Activated CD8-positive, alpha-beta memory T cell treated with anti-CD3 and anti-CD28 coated beads for 1 hour (primary cell): ENCODE measurements at places on chromosomes 5 and 9.

DNA sequence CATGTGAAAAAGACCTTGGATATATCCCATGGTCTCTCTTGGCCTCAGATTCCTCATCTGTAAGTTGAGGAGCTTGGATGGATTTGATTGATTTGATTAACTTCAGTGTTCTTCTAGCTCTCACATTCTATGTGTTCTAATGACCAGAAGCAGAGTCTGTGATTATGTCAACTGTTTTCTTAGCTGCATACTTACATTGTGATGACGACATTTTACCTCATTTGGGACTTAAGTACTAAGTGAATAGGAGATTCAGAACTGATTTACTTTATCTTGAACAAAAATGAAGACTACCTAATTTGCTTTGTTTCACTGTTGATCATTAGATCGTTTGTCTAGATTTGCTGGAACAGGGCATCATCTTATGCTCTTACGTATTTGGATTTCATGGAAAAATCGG lies 427.7 kb downstream of the SH3GL2 start:
- DNase-seq, result no peak

GRCh38 chr5:145362266-145362665 lies 472.9 kb downstream of the PRELID2 start:
- no peak for DNase-seq

DNA sequence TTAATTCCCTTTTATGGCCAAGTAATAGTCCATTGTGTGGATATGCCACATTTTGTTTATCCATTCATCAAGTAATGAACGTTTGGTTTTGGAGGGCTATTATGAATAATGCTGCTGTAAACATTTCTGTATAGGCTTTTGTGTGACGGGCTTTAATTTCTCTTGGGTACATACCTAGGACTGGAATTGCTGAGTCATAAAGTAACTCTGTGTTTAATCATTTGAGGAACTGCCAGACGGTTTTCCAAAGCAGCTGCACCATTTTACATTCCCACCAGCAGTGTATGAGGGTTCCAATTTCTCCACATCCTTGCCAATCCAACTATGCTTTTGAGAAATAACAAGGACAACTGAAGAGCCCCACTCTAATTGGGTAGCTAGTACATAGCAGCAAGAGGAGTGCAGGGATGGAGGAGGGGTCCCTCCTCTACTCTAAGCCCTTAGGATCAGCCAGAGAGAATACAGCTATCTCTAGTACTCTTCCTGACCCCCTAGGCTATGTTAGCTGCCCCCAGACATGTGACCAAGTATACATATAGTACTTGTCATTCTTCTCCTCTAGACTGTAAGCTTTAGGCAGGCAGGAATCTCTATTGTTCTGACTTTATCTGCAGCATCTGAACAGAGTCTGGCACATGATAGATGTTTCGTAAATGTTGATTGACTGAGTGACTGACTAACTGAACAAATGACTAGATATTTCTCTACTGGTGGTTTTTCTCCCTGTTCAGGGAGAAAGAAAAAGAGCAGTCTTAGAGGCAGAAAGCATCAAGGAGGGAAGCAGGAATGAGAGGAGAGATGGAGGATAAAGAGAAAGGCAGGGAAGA lies 22.1 kb upstream of the MATR3 start:
- no peak for DNase-seq

DNA sequence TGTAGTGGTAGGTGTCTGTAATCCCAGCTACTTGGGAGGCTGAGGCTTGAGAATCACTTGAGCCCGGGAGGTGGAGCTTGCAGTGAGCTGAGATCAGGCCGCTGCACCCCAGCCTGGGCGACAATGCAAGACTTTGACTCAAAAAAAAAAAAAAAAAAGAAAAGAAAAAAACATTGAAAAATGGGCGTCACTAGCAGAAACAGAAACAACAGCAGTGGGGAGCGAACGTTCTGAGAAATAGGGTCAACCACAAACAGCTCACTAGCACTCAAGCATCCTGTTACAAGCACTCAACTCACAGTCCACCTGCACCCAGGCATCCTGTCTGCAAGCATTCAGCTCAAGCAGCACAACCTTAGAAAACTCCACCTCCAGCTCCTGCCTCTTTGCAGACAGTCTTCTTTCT lies 17.2 kb downstream of the TRIM14 start:
- DNase-seq, result peak; percentile 52

DNA sequence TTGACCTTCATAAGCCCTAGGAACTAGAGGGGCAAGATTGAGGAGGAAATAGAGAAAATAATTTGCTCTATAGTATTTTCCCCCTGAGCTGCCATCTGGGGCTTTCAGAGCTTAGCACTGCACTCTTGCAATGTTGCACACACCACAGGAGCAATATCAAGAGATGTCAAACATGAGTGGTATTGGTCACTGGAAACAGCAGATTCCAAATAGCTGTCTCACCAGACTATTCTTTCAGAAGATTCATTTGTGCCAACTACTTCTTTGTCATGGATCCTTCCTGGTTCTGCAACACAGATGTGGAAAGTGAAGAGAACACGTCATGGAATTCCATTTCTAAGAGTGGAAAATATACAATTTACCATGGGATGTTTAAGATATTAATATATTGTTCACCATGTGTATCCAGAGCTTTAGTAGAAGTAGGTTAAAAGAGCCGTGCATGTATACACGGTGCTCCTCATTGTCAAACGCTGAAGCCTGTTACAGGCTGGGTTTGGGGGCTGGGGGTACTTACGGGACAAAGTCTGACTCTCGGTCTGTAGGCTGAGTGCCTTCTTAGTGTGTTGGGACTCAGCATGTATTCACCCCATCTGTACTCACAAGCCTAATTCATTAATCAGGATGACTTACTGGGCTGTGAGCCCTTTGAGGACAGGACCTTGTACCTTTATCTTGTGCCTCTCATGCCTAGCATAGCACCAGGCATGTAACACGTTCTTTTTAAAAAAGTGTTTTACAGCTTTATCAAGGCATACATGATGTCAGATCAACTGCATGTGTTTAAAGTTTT lies 31.4 kb upstream of the GDNF start:
- DNase-seq, result no peak

DNA sequence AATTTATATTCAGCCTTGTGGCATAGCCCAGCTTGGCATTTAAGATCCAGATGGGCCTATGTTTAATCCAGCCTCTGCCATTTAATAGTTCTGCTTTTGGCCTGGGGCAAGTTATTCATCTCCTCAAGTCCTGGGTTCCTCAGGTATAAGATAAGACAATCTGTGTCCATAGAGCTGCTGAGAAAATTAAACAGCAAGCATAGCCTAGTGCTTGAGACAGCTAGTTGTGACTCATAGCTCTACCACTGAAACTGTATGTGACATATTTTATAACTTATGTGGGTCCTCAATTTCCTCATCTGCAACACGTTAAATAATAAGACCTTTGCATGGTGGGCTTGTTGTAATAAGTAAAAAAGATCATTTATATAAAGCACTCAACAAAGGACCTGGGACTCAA lies 53.3 kb upstream of the ATP10B start:
- no peak for DNase-seq

GRCh38 chr5:143641549-143642355 lies 170.2 kb upstream of the HMHB1 start:
- no peak for DNase-seq

- DNase-seq, result no peak
Observed at GRCh38 chr5:180142021-180142765, 66.8 kb downstream of the RASGEF1C start.

- DNase-seq, result no peak
Observed at GRCh38 chr5:148778882-148779281, 47.5 kb upstream of the ADRB2 start.

GRCh38 chr5:123876276-123876790 lies 364.4 kb downstream of the CSNK1G3 start:
- DNase-seq, result no peak

GRCh38 chr5:55618318-55618717 lies 83.6 kb upstream of the PLPP1 start:
- no peak for DNase-seq

DNA sequence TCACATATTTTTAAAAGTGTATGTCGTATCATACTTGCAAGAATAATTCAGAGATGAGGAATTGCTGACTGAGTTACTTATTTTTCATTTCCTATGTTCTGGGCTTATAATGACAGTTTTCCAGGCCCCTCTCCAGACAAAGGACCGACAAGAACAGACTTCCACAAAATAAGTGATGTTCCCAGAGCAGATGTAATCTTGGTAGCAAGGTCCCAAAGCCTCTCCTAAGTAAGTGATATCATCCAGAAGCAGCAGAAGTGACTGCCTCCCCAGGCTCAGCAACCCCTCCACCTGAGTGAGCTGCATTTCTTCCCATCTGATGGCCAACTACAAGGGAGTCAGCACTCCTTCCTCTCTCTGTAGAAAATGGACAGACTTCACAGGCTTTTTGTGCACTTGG lies 57.1 kb downstream of the SEMA6A start:
- DNase-seq, result no peak

GRCh38 chr5:78899922-78900362 lies 85.2 kb downstream of the ARSB start:
- no peak for DNase-seq

- DNase-seq, result no peak
Observed at GRCh38 chr5:97046270-97046982, 96.0 kb downstream of the LIX1 start.

GRCh38 chr5:172548311-172548731 lies 92.7 kb upstream of the NEURL1B start:
- no peak for DNase-seq

DNA sequence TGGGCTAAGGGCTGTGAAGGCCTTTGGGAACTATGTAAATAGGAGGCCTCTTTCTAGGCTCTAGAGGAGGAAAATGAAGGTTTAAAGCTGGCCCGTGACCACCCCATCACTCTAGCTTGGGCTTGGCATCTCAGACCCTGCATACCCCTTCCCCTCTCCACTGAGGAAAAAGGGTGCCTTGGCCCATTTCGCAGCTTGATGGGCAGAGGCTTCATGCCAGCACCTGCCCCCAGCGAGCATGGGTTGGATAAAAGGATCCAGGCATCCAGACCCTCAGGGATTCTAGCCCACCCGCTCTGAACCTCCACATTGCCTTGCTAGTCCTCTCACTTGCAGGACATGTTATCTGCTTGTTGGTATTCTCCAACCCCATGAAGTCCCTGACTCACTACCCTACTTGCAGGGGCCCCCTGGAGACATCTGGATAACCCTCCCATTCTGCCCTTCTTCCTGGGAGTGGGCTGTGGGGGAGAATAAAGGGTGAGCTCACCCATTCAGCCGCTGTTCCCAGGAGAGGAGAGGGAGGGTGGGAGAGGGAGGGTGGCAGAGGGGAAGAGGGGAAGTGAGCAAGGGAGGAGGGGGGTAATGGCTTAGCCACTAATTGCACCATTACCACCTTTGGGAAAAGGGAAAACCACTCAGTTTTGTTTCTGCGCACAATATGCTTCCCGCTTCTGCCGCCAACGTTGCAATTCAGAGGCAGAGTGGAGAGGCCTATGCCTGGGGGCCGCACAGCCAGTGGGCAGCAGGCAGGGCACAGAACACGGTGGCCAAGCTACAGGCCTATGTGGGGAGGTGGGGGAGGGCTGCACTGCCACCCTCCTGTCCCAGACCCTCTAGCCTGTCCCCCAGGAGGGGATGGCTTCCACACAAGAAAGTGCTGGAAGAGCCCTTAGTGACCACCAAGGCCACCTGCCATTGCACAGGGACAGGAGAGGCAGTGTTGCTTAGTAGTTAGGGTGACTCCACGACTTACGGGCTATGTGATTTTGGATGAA lies 2.1 kb upstream of the CAMK2A start:
- no peak for DNase-seq

DNA sequence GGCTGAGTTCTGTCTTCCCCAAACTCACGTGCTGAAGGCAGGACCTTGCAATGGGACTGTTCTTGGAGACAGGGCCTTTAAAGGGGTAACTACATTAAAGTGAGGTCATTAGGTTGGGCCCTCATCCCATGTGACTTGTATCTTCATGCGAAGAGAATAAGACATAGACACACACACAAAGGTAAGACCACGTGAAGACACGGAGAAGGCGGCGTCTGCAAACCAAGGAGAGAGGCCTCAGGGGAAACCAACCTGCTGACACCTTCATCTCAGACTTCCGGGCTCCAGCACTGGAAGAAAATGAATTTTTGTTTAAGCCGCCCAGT lies 50.7 kb upstream of the KCNMB1 start:
- no peak for DNase-seq

GRCh38 chr5:37774912-37775483 lies 64.8 kb downstream of the GDNF start:
- DNase-seq, result no peak

DNA sequence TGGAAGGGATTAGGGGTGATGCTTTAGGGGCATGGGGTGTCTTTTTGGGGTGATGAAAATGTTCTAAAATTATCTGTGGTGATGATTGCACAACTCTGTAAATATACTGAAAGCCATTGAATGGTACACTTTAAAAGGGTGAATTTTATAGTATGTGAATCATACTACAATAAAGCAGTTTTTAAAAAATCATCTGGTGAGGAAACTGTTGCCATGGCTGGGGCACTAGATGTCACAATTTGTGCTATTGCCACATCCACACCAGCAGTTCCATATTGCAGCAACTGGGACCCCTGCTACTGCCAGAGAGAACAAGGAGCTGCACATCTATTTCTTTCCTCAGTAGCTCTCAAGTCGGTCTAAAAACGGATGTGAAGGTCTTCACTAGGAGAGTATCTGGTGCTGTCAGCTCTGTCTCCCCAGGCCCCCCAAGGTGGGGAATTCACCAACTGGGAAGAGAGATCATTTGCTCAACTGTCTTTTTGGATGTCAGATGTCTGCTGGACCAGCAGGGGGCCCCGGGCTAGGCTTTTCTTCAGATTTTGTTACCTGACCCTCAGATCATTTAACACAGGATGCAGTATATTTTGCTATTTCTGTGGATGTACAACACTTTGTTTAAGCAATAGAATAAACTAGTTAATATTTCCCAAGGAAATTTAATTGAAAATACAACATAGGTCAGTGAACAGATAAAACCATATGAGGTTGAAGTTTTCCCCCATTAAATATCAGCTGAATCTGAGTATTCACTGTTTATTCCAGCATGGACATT lies 13.2 kb downstream of the CMYA5 start:
- DNase-seq, result no peak

DNA sequence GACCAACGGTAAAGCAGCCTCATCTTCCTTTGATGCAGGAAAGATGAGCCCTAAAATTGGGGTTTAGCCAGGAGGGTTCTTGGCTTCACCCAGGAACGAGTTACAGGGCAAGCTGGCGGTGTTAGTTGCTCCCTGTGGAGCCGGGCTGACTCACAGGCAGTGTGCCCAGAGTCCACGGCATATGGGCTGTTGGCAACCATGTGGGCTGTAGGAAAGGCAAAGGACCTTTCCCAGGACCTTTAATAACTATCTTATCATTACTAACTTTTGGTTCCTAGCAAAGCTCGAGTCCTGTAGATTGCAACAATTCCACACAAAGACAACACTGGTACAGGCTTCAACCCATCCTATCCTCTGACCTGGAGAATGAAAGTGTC lies 29.8 kb upstream of the CLPTM1L start:
- no peak for DNase-seq

GRCh38 chr5:5285906-5286305 lies 136.6 kb upstream of the ICE1 start:
- no peak for DNase-seq

- no peak for DNase-seq
Observed at GRCh38 chr9:107779731-107780130, 290.2 kb upstream of the KLF4 start.
